ENCODE measurements at places on chromosomes 1 and 21. TPM values are rescaled to one million over a fixed set of nuclear protein-coding genes. Genes with fewer than 3 reads are reported as not detected.

Gene IGSF9
- total RNA-seq, result not detected

- H3K36me3 ChIP-seq, result no peaks in the 10 kb centered on the region
- no peak overlapping the region for H3K4me3 ChIP-seq
- no peaks in the 10 kb centered on the region for H3K4me1 ChIP-seq
Measured at GRCh38 chr1:98698625-98699024, 37.1 kb downstream of the SNX7 start.

Gene ATAD3C
- 0.17 TPM for total RNA-seq

DNA sequence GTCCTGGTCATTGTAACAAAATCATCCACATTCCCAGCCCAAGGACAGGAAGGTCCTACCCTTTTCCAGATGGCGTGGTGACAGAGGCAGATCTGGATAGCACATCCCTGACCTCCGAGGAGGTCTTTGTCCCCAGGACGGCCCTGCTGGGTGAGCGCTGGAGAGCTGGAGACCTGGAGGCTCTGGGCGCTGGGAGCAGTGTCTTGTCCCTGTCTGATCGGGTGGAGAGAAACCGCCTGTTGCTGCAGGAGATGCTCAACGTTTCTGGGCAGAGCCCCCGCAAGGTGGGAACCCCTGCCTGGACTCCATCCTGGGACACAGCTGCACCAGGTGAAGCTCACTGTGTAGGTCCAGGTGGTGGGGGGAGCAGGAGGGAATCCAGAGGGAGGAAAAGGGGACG is 4.1 kb downstream of the KIAA1614 start:
- DNase-seq, result no peak
- peaks cover 17% of the 10 kb centered on the region for H3K27me3 ChIP-seq
- H3K27ac ChIP-seq, result no peak overlapping the region
- H3K36me3 ChIP-seq, result no peaks in the 10 kb centered on the region
- H3K4me1 ChIP-seq, result peaks cover 7% of the 10 kb centered on the region

Gene SLAMF9
- total RNA-seq, result not detected

Gene GNAT2
- not detected for total RNA-seq

All from activated CD4-positive, alpha-beta T cell treated with anti-CD3 and anti-CD28 coated beads, Interleukin-2, amount 10 ng/mL, durations not matched to agents 7 days and 5 days (primary cell).